ENCODE measurements at places on chromosomes 1 and 21.

GRCh38 chr1:204863024-204863423, 7.6 kb upstream of the NFASC start:
- no peak for DNase-seq

DNA sequence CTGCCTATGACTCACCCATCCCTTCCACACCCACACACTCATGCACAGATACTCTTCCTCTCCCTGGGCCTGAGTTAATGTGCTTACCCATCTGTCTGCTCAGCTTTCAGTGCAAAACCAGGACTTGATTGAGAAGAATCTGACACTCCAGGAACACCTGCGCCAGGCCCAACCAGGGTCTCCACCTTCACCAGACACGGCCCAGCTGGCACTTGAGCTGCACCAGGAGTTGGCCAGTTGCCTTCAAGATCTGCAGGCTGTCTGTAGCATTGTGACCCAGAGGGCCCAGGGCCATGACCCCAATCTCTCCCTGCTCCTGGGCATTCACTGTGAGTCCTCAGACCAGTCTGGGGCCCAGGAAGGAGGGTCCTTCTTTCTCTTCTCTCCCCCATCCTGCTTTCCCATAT, 3.5 kb upstream of the SH3BGRL3 start:
- DNase-seq, result no peak

DNA sequence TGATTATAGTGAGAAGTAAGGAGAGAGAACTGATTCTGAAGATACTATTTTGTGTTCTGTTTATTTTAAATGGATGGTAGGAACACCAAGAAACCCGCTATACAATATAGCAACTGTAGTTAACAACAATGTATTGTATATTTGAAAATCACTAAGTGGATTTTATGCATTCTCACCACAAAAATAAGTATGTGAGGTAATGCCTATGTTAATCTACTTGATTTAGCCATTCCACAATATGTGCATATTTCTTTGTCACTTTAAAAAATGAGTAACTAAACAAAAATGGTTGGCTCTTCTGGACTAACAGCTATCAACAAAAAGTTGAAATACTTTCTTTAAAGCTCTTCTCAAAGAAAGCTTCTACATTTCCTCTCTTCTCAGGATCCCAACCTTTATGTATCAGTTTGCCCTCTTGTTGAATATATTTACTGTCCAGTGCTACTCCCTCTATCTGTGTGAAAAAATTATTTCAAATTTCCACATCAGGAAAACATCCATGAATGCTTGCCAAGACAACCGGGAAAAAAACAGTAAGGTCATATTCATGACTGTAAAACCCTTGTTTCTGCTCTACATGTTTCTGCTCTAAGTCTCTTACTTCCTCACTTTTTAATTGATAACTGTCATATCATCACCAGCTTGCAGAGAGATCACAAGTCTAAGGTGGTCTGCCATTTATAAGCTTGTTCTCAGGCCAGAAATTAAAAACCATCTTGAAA, 27.0 kb downstream of the CLCA4 start:
- DNase-seq, result no peak

GRCh38 chr1:151819976-151820623, 11.5 kb downstream of the RORC start:
- DNase-seq, result peak; percentile 34

- peak; percentile 86 for DNase-seq
Observed at GRCh38 chr1:27525296-27526272, 35.6 kb upstream of the WASF2 start.

- no peak for DNase-seq
Observed at GRCh38 chr21:36178349-36178748, 21.7 kb downstream of the DOP1B start.

- no peak for DNase-seq
Observed at GRCh38 chr1:230381585-230381984, 44.5 kb downstream of the PGBD5 start.

DNA sequence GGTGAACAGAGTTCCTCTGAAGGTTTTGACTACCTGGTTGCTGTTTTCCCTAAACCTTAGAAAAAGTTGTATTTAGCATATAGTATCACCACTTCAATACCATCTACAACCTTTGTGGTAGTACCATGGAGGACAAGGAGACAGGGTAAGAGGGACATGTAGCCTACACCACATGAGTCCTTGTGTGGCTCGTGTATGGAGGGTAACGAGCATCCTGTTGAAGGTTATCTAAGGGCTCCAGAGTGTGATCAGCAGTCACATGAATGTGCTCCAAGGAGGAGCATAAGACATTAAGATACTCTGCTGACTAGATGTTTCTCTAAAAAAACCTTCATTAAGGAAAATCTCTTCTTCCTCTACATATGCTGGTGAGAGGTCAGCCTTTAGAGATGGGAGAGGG, 67.3 kb downstream of the VCAM1 start:
- no peak for DNase-seq

DNA sequence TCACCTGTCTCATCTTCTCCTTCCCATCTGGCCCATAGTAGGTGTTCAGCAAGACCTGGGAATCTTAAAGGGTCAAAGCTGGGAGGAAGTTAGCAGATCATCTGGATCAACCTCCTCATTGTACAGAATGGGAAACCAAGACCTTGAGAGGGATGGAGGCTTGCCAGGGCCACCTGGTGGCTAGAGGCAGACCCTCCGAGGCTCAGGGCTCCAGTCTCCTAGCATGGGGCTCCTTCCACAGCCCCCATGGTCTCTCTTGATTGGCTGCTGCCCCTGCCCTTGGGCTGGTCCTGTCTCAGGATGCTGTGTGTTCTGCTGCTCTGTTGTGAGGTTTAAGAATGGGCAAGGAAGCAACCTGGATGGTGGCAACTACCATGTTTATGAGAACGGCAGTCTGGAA, 68.7 kb upstream of the CNTN2 start:
- DNase-seq, result no peak

GRCh38 chr1:216184126-216184680, 239.0 kb downstream of the USH2A start:
- no peak for DNase-seq

DNA sequence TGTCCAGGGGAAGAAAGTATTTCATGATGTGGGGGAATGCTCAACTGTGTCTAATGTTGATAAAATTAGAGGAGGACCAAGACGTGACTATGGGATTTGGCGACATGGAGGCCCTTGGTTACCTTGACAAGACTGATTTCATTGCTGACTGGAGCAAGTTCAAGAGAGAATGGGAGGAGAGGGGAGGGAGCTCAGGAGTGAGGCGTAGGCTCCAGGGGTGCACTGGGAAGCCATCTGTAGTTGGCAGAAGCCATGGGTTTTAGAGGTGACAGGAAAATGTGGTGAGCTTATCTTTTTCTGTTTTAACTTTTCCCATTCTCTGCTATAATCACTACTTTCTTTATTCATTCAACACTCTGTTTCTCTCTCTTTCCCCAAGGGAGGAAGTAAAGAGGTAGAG, 15.8 kb downstream of the UBE4B start:
- DNase-seq, result no peak

- peak; percentile 71 for DNase-seq
Observed at GRCh38 chr1:2212532-2213491, 15.3 kb upstream of the SKI start.

- no peak for DNase-seq
Observed at GRCh38 chr21:40972151-40972550, 125.2 kb upstream of the DSCAM start.

DNA sequence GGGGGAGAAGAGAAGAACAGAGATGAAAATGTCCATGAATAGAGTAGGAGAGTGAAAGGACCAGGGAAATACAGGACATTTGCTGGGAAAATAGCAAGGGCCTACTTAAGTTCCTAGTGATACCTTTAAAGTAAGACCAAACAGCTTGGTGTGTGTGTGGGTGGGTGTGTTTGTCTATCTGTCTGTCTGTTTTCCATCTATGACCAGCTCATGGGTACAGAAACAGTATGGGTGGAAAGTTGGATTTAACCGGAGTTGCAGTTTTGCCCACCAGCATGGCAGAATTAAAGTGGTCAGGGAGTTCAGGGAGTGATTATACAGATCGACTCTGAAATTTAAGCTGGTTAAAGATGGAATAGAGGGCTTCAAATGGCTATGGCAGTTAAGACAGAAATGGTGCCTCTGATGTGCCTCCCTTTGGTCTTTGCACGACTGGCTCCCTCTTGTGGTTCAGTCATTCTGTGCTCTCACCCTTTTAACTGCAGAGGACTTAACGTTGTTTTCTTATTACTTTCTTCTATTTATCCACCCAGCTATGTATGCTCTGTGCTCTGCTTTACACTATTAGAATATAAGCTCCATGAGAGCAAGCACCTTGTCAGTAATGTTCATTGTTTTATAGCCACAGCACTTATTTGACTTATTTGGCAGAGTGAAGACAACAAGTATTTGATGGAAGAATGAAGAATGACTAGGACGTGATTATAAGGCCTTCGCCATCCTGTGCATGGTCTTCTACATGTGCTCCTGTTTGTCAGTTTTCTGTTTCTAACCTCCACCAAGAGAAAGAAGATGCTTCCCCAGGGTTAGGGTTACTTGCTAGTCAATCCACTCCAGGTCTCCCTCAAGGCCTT, 72.7 kb upstream of the AK4 start:
- DNase-seq, result peak; percentile 79

- no peak for DNase-seq
Observed at GRCh38 chr1:40386359-40386723, 12.8 kb downstream of the SMAP2 start.

DNA sequence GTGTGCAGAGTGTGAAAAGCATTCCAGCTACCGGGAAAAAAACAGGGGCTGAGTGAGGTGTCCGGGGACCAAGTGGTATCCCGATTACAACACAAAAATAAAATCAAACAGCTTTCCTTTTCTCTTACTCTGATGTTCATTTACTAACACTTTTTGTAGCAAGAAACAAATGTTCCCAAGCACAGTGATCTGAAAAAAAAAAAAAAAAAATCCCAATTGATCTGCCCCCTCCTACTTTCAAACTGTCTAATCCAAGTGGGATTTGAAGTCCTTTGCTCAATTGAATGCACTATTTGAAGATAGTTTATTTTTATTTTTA, 1.3 kb downstream of the BACE2 start:
- DNase-seq, result no peak

- no peak for DNase-seq
Observed at GRCh38 chr1:59285691-59286090, 11.2 kb upstream of the FGGY start.

DNA sequence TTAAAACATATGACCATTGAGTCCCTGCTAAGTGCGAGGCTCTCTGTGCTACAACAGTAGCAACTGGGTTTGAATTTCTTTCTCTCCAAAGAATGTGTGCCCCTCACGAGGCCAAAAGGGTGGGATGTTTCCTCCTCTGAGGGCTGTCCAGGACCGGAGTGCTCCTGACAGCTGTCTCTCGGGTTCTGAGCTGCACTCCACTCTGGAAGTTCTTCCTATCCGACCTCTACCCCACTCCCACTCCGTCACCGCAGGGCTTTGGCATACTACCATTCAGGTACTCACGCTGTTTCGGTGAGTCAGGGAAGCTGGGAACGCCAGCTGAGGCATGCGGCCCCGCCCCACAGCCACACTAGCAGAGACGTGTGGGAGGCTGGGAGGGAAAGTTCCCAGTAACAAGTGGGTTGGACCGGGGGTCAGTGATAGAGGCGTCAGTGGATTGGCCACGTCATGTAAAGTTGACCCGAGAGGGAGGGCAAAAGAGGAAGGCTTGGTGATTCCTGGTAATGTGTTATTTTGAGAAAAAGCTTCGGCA, 705 bp upstream of the SLC50A1 start:
- peak; percentile 67 for DNase-seq

DNA sequence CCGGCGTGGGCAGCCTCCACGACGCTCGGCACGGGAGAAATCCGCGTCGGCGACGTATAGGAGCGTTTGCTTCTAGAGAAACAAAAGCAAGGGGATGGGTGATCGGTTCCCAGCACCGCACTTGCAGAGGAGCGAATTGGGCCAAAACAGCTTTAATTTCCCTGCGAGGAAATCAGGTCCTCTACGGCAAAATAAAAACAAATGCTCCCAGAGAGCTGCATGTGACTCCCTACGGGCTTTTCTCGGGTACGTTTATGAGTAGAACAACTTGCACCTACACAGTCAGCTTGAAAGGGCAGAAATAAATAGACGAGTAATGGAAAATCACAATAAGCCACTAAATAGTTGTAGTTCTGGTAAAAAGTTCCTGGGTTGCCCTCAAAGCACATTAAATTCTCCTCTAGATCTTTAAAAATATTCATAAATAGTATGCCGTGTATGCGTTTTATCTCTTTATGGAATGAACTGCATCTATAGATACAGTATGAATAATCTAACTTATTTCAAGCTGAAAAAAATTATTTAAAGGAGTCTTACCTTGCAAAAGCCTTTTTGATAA, 1.2 kb downstream of the NHLH2 start:
- no peak for DNase-seq

DNA sequence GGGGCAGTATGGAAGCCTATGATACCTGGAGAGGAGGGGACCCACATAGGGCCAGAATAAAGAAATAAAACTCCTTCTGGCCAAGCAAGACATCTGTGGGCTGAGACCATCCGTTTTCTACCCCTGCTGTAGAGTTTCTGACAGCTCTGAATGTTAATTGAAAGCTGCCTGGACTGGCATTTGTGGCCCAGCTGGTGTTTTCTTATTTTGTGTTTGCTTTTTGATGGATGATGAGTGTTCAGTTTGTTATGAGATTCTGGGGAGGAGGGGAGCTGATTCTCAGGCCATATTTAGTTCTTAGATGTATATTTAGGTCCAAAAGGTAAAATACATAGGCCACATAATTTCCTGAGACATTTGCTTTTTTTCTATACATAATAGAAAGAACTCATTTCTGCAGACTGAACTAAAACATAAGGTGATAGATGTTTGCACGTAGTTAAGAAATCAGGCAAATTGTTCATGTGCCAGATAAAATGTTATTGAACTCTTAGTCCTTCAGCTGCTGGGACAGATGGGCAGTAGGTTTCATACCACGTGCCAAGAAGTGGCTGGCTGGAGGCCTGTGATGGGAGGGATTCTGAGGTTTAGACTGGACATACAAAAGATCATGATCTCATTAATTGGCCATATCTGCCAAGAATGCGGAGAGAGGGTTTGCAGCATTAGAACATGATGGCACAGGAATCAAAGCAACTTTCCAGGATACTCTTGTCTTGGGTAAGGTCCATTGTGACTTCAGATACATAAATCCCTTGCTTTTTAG, 54.1 kb downstream of the DSCAM start:
- DNase-seq, result no peak

DNA sequence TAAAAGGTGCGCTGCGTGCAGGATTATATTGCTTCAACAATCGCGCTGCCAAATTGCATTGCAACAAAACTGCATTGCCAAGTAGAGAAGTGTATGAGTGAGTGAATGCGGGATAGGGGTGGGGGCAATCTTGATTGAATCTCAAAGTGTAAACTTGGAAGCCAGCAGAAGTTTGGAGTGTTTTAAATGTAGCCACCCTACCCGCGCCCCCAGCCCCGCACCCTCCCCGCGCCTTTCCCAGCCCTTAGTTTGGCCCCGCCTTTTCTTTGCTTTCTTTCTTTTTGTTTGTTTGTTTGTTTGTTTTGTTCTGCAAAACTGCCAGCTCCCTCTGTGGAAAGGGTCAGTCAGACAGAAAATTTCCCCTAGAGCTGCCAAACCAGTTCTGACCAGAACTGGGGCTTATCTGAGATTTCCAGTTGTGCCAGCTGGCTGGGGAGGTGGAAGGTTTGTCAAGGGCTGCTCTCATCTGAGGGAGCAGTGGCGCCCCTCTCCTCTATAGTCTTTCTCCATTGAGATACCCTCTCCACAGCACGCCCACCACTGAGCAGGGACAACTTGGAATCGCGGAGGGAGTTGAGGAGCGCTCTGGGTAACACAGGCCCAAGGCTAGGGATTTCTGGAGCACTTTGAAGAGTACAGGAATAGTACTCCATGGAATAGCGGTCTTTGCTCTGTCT, 666 bp upstream of the BEND5 start:
- peak; percentile 12 for DNase-seq

GRCh38 chr1:223249854-223250631, 107.0 kb upstream of the TLR5 start:
- no peak for DNase-seq

- peak; percentile 85 for DNase-seq
Observed at GRCh38 chr1:41626616-41627375, 142.3 kb upstream of the EDN2 start.

Measured in activated CD8-positive, alpha-beta T cell treated with anti-CD3 and anti-CD28 coated beads for 36 hours (primary cell).